ENCODE measurements at places on chromosomes 7 and 10. TPM values are rescaled to one million over a fixed set of nuclear protein-coding genes. Genes with fewer than 3 reads are reported as not detected.

GRCh38 chr7:130095812-130096211 lies 25.5 kb downstream of the KLHDC10 start:
- peak; percentile 12 for DNase-seq

GRCh38 chr10:64626924-64627323 lies 1105.7 kb downstream of the REEP3 start:
- DNase-seq, result no peak

- DNase-seq, result peak; percentile 65
Observed at GRCh38 chr10:3172081-3172445, 519 bp downstream of the PITRM1 start.

The TYW1 gene
- total RNA-seq, result 12.1 TPM

The PIK3AP1 gene
- total RNA-seq, result under 0.01 TPM

The OR9A2 gene
- not detected for total RNA-seq

The HABP2 gene
- total RNA-seq, result under 0.01 TPM
